Cerebellar nuclear complex (tissue), 1 donor: ENCODE measurements at places on chromosomes 11 and 22.

DNA sequence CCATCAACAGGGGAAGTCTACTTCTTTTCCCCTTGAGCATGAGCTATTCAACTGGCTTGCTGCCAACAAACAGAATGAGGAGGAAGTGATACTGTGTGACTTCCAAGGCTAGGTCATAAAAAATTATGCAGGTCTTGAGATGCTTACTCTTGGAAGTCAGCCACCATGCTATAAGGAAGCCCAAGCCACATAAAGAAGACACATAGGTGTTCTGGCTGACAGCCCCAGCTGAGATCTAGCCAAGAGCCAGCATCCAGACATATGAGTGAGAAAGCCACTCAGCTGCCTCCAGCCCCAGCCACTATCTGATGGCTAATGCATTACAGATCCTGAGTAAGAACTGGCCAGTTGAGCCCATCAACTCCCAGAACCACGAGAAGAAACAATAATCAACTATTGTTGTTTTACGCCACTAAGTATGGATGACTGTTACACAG is 31.0 kb upstream of the PPP2R1B start:
- DNase-seq = peak; percentile 8

- no peak for DNase-seq
These were observed 2.0 kb downstream of the LRRC4C start for GRCh38 chr11:41457216-41458014.

DNA sequence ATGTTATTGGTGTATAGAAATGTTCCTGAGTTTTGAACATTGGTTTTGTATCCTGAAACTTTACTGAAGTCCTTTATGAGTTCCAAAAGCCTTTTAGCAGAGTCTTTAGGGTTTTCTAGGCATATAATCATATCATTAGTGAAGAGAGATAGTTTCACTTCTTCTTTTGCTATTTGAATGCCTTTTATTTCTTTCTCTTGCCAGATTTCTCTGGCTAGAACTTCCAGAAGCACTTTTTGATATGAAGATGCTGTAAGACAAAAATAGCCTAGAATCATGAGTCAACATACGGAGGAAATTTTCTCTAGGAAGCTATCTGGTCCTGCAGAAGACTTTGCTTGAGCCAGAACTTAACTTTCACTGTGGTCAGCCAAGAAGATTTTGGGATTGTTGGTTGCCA is 86.7 kb upstream of the IZUMO1R start:
- DNase-seq = no peak

- no peak for DNase-seq
These were observed 23.5 kb downstream of the MUC6 start for GRCh38 chr11:1012740-1013630.
